ENCODE measurements at places on chromosomes 16 and 17. TPM values are rescaled to one million over a fixed set of nuclear protein-coding genes. Genes with fewer than 3 reads are reported as not detected.
A peak's percentile ranks its signal among the peaks of the same experiment; 100 is the strongest.

The FLOT2 gene
- 34.7 TPM for total RNA-seq

DNA sequence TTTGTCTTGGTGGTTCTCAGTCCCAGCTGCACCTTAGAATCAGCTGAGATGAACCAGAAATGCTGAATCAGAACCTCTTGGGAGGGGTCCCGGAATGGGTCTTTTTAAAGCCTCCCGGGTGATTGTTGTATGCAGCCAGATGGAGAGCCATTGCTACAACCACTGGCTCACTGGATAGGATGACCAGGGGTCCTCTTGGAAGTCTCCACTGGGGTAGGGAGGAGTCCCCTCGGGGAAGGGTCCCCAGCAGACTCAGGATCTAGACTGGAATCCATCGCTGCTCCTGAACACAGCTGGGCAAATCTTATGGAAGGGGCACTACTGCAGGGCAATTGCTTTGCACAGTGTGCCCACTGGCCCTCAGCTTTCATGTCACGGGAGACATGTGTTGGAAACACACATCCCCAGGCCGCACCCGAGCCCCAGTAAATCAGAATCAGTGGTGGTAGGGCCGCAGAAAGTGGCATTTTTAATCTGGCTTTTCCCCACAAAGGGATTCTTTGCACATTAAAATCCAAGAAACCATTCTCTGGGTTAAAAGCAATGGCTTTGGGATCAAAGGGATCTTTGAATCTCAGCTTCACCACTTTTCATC, 117.3 kb downstream of the IRX5 start:
- no peaks in the 10 kb centered on the region for H3K36me3 ChIP-seq
- H3K4me3 ChIP-seq: no peak overlapping the region
- no peaks in the 10 kb centered on the region for H3K27me3 ChIP-seq

The ST6GALNAC1 gene
- total RNA-seq: 4.1 TPM

DNA sequence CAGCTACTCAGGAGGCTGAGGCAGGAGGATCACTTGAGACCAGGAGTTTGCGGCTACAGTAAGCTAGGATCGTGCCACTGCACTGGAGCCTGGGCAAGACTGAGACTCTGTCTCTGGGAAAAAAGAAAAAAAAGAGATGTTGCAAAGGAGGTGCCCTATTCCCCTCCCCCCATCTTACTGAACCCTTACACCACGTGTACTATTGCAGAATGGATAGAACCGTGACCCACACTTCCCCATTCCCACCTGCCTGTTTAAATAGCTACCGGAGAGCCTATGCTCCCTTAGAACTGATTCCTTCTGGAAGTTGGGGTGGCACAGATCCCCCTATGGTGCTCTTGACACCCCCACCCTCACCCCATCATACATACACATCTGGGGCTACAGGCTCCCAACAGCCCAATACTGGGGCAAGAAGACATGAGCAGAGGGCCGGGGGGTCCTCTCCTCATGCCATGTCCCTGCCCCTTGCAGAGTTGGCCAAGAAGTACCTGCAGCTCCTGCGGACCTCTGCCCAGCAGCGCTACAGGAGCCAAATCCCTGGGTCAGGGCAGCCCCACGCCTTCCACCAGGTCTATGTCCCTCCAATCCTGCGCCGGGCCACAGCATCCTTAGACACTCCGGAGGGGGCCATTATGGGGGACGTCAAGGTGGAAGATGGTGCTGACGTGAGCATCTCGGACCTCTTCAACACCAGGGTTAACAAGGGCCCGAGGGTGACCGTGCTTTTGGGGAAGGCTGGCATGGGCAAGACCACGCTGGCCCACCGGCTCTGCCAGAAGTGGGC, 35.7 kb downstream of the NLRC5 start:
- H3K4me3 ChIP-seq: no peak overlapping the region
- H3K27me3 ChIP-seq: no peaks in the 10 kb centered on the region
- H3K27ac ChIP-seq: no peak overlapping the region

DNA sequence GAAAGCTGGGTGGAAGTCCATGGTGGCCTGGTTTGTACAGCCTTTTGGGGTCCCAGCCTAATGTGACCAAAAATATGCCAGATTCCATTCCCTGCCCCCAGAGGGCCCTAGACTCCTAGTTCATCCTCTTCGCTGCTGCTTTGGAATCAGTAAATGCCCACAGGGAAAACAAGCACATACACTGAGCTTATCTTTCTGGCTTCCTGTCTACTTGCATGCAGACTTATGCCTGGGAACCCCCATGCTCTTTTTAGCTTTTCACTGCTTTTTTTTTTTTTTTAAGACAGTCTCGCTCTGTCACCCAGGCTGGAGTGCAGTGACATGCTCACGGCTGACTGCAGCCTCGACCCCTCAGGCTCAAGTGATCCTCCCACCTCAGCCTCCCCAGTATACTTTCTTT, 6.2 kb upstream of the CD300LG start:
- H3K4me3 ChIP-seq: no peak overlapping the region
- no peaks in the 10 kb centered on the region for H3K36me3 ChIP-seq
- H3K27ac ChIP-seq: no peak overlapping the region

DNA sequence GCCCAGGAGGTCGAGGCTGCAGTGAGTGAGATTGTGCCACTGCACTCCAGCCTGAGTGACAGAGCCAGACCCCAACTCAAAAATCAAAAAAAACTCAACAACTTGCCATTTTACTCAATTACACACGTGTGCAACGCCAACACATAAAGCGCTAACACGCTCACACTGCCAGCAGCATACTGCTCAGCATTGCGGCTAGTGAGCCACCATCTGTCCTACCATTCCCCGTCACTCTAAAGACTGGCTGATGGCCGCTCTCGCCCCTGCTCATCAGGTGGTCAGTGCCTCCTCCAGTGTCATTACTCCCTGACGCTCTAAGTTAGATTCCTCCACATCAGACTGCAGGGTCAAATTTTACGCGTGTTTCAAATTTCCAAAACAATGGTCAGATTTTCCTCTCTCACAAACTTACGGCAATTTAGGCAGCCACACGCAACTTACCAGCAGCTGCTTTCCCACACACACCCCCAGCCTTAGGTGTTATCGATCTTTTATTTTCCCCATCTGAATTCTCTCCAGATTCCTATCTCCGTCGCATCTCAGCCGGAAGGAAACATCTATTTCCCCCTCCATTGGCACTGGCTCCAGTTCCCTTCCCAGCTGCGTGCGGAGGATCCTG, 240.8 kb downstream of the C16orf95 start:
- no peak overlapping the region for H3K4me3 ChIP-seq
- DNase-seq: no peak
- peaks cover 6% of the 10 kb centered on the region for H3K4me1 ChIP-seq
- H3K27me3 ChIP-seq: no peaks in the 10 kb centered on the region

The PPP1R1B gene
- 3.1 TPM for total RNA-seq

DNA sequence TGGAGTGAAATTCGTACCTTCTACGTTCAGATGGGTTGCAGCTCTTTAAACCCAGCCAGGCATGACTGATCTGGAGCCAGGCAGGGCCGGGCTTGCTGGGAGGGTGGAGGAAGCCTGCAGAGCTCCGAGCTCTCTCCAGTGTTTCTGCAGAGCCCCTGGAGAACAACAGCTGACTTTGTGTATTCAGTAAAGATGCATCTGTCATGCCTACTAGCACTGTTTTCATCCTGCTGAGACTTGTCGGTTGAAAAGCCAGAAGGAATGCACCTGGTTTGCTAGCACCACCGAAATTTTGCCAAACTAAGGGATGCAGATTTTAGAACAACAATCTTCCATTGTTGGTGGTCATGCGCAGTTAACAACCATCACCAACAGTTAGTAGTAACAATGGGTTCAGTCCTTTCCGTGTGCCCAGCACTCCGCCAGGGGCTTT, 22.4 kb upstream of the SCNN1B start:
- H3K36me3 ChIP-seq: no peaks in the 10 kb centered on the region
- H3K27me3 ChIP-seq: no peaks in the 10 kb centered on the region
- peak; percentile 47 for DNase-seq
- no peak overlapping the region for H3K4me3 ChIP-seq
- peaks cover 43% of the 10 kb centered on the region for H3K4me1 ChIP-seq
- no peak overlapping the region for H3K27ac ChIP-seq
